Right cardiac atrium (tissue), 5 donors: ENCODE measurements at places on chromosomes 2 and 18. TPM values are rescaled to one million over a fixed set of nuclear protein-coding genes. Genes with fewer than 3 reads are reported as not detected.

The ELOA2 gene
- total RNA-seq = not detected

The XIRP2 gene
- 104 TPM for total RNA-seq

The KCMF1 gene
- 97.1 TPM for total RNA-seq

The ACTR1B gene
- total RNA-seq = 70.2 TPM

The STAT4 gene
- total RNA-seq = 18.2 TPM

The AMMECR1L gene
- 11.2 TPM for total RNA-seq

The CCBE1 gene
- 1.1 TPM for total RNA-seq

The NETO1 gene
- 1.9 TPM for total RNA-seq
